ENCODE measurements at places on chromosomes 13 and 19.

- DNase-seq = no peak
Measured at GRCh38 chr13:22000191-22000590, 329.3 kb downstream of the FGF9 start.

DNA sequence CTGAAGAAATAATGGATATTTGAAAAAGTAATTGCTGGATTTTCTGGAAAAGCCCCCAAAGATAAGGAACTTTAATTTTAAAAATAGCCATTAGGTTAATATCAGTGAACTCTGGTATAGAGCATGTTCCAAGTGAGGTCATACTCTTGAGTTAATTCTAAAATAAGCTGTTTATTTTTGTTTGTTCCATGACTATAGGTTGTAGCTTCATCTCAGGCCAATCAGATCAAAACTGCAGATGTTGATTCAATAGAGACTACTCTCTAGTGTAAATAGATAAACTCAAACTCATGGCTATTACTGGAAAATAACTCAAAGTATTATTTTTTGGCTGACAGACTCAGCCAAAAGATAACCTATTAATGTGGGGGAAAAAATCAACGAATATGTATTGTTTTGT, 815.1 kb downstream of the DIAPH3 start:
- no peak for DNase-seq

DNA sequence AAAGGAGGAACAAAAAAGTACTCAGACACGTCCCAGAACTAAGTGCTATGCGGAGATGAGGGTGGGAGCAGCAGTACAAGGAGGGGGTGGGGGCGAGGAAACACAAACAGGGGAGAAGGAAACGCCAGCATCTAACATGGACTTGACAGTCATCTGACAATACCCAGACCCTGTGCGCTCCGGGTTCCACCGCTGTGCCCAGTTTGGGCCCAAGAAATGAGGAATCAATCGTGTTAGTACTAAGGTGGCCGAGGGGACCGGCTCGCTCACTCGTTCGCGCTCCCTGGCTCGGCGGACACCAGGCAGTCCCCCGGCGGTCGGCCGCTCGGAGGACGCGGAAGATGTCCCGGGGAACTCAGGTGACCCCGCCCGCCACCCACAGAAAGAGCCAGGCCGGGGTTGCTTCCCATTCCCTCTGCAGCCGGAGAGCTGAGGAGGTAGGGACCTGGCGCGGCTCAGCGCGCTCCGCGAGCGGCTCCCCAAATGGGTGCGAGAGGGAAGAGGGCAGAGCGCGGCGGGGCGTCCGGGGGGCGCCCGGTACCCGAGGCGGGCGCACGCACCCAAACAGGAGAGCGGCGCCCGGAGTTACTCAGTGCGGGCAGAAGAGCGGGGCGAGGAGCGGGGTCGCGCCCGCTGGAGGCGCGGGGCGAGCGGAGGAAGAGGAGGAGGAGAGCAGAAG, 616 bp downstream of the TSHZ3 start:
- DNase-seq = peak; percentile 44

DNA sequence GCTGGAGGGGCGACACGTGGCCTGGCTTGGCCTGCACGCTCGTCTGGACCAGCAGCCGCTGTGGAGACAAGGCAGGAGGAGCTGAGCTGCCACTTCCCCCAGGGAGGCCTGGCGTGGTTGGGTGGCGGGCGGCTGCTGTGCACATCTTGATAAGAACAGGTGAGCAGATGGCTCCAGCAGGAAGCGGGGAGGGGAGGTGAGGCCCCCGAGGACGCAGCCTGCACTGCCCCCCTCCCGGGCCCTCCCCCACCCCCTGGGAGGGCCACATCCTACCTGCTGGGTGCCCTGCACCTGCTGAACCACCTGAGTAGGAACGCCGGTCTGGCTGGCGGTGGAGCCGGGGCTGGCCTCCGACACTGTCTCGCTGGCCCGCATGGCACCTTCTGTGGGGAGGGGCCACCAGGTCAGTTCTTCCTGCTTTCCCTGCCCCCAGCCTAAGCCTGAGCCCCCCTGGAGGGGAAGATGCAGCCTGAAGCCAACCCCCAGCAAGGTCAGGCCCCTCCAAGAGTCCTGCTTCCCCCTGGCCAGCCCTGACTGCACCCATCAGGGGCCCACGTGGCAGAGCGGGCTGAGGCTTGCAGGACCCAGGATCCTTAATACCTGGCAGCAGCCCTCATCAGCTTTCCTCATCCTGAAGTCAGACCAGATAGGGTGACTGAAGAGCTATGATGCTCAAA, 22.8 kb downstream of the RFX1 start:
- DNase-seq = no peak

DNA sequence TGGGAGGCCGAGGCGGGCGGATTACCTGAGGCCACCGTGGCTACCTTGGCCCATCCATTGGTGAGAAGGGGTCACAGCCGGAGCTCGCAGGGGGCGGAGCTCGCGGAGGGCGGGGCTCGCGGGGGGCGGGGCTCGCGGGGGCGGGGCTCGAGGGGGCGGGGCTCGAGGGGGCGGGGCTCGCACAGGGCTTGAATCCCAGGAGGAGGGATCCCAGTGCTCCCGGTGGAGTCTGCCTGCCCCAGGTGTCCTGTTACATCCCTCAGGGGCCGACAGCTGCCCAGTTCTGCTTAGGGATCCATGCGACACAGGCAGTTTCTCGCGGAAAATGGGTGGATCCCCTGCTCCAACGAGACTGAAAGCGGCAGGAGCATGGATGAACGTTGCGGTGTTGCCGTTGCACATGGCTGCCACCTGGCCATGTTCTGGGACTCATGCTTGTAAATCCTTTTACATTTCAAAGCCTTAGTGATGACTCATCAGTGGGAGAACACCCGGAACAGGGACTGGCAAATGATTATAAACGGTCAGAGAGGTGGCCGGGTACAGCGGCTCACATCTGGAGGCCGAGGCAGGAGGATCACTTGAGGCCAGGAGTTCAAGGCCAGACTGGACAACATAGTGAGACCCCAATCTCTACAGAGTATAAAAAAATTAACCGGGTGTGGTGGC, 25.1 kb downstream of the TMPRSS9 start:
- DNase-seq = no peak

GRCh38 chr19:54319892-54320670, 7.1 kb upstream of the LILRA5 start:
- DNase-seq = no peak

DNA sequence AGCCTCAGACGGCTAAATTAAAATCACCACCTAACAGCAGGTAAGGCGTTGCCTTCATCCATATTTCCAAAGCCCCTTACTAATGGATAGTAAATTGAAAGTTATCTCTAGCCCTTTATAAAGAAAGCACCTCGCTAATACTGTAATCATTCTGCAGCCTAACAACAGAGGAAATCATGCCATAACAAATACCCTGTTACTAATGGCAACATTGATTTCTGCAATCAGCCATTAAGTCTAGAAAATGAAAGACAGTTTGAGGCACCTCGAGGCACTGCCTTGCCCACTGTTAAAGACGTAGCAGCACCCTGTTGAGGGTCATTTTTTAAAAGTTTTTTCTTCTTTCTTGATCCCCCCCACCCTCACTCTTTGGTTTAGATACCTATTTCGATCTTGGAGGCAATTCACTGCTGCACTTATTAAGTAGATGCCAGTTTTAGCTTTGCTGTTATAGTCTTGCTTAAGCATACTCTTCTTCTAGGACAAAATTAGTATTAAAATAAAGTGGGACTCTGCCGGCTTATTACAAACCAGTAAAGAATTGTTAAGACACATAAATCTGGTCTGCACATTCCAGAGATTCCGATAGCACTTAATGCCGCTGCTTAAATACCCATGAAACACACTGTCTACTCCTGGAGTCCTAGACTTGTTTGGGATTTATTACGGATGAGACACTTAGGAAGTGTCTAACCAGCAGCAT, 74.8 kb downstream of the ZNF536 start:
- DNase-seq = no peak

GRCh38 chr13:97308735-97309429, 86.7 kb downstream of the MBNL2 start:
- no peak for DNase-seq

DNA sequence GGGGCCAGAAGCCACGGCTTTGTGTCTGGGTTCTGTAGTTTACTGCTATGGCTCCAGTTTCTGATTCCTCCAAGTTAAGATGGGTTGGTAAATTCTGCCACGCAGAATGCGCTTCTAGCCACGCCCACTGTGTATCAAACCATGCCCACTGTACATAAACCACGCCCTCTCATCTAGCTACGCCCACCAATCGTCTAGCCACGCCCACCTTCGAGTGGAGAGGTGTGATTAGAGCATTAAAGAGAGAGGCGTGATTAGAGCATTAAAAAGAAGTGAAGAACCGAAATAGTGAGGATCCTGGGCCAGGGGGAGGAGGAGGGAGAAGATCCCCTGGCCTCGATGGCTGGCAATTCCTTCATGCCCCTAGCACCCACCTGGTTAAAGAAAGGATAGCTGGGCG, 43.7 kb upstream of the ADGRE5 start:
- no peak for DNase-seq

All from left hindlimb (tissue), 1 donor.